ENCODE measurements at places on chromosomes 6 and 20.

DNA sequence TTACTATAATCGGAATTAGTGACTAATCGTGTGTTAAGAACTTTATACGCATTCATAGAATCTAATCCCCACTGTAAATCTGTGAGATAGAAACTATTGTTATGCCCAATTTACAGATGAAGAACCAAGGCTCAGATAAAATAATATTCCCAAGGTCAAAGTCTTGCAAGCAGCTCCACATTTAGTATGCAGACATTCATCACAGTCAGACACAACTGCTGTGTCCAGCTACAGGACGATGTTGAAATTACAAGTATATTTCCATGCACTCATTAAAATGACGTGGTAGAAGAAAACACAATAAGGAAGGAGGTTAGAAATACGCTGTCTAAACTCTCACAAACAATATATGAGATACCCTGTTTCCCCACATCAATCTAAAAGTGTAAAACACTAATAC is 82.5 kb downstream of the PREX1 start:
- no peak for DNase-seq

DNA sequence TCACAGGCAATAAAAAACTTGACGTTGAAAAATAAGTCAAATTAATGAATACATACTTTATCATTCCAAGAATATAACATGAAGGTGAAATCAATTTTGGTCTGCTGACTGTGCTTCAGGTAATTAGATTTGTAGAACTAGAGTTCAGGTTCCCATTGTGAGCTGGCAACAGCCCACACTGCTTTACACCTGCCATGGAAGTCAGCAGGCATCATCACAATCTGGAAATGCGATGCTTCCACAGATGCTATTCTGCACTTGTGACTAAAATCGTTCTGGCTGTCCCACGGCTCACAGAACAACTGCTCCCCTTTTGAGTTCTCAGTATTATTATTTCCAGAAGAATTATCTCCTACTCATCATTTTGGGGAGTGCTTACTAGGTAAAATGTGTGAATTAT is 62.6 kb upstream of the THEMIS start:
- DNase-seq: no peak

DNA sequence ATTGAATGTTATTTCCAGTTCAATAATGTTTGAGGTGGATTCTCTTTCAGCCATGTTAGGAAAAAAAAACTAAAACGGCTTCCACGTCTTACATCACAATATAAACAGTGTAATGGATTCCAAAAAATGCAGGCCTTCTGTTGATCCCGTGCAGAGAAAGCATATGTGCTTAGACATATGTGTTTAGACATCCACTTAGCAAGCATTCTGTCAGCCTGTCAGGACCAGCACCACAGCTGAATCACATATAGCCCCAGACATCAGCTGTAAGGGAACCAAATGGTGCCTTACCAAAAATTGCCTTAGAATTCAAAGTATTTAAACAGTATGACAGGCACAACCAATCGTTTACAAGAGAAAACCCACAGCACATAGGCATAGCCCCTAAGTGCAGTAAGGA is 304.9 kb downstream of the EYA4 start:
- DNase-seq: no peak

DNA sequence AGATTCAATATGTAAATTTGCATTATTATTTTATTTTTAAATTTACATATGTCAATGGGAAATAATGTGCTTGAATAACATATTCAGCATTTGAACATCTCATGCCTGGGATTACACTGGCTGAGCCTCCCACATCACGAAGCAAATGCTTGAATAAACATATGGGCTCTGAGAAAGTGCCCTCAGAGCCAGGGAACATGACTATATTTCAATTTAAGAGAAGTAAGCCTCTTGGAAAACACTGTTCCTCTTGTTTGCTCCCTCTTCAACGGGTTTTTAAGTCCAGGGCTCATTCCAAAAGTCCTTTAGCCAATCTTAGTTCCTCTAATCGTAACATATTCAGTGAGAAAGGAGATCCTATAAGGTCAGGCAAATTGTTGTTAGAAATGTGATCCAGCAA is 122.0 kb downstream of the GMPR start:
- no peak for DNase-seq

- DNase-seq: no peak
These were observed 118.3 kb upstream of the HEY2 start for GRCh38 chr6:125631165-125631564.

DNA sequence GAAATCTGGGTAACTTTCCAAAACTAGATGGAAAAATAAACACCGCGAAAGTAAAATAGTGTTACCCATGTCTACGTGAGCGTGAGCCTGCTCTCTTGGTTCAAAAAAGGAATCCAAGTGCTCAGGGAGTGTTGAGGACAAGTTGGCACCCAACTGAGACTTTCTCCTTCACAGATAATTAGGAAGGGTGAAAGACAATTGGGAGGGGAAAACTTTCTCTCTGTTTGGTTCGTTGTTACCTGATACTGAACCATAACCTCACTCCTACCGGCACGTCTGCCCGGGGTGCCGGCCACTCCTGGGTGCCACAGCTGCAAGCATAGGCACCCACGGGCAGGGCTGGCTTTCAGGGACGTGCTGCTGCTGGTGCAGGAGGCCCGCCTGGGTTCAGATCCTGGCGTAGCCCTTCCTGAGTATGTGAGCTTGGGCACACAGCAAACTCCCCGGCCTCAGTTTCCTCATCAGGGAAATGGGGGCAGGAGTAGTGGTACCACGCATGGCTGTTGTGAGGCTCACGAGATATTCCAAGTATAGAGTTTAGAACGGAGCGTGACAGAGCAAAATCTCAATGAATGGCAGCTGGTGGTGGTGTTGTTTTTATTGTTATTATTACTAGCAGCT is 38.2 kb upstream of the PMEPA1 start:
- DNase-seq: no peak

GRCh38 chr6:81966968-81967367 is 214.5 kb upstream of the TENT5A start:
- no peak for DNase-seq

DNA sequence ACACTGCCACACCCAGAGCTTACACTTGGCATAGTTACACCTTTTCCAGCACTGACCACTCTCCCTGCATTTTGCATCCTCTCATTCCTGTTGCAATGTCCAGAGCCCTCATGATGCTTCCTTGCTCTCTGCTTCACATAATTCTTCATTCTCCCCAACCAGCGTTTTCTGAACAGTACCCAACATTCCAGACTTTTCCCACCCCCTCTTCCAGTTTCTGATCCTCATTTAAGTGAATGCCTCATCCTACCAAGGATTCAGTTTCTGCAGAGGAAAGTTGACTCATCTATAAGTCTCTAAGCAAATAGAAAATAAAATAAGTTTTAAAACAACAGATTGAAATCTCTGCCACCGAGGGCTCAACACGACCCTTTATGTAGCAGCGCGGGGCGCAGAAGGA is 321.3 kb upstream of the TCF21 start:
- DNase-seq: no peak

GRCh38 chr20:24332956-24333355 is 136.5 kb upstream of the SYNDIG1 start:
- DNase-seq: no peak

GRCh38 chr6:132964101-132964867 is 149.9 kb downstream of the RPS12 start:
- DNase-seq: no peak

GRCh38 chr6:925656-926213 is 232.8 kb upstream of the EXOC2 start:
- no peak for DNase-seq

- no peak for DNase-seq
These were observed 36.1 kb upstream of the NKX2-4 start for GRCh38 chr20:21433329-21433890.

DNA sequence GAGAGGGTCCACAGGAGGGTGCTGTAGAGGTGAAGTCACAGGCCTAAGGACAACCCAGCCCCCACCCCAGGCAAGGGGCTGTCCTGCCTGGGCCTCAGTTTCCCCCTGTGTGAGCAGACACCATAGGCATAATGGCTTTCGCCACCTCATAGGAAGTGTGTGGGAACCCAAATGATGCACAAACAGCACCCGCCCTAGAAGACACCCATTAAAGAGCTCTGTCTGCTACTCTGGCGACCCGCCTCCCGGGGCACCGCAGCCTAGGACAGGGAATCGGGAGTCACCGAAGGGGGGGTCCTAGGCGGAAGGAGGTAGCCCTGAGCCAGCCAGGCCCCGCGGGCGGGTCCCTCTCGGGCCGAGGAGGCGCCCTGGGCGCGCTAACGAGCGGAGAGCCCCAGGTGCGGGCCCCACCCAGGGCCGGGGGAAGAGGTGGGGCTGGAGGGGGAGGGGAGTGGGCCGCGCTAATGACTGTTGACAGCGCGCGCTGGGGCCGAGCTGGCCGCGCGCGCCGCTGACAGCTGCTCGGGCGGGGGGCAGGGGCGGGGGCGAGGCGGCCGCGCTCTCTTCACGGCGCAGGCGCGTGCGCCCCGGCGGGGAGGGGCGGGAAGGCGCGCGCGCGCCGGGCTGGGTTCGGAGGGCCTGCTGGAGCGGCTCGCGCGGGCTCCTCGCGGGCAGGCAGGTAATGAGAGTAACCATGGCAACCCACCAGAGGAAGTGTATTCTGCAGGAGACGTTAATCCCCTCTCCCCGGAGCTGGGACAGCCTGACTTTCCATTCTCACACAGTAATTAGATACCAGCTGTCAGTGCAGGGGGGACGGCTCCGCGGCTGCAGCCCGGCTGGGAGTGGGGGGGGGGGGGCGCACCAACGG is 48.9 kb downstream of the NOL4L start:
- peak; percentile 89 for DNase-seq

DNA sequence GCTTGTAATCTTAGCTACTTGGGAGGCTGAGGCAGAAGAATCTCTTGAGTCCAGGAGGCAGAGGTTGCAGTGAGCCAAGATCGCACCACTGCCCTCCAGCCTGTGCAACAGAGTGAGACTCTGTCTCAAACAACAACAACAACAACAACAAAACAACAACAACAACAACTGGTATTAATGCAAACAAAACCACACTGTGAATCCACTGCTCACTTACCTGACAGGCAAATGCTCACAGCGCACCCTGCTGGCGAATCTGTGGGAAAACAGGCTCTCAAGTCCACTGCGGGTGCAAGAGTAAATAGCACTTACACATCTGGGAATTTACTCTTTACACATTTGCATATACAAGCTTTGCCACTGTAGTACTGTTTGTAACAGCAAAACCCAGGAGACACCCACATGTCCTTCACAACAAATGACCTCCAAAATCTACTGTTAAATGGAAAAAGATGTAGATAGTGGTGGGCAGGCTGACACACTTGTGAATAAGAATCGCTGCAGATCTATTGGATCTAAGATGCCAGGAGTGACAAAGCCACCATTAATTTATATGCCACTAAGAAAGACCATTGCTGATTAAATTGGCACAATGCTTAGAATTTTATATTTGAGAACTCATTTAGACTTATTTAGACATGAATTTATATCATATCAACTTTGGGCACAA is 29.3 kb downstream of the NSFL1C start:
- peak; percentile 82 for DNase-seq

DNA sequence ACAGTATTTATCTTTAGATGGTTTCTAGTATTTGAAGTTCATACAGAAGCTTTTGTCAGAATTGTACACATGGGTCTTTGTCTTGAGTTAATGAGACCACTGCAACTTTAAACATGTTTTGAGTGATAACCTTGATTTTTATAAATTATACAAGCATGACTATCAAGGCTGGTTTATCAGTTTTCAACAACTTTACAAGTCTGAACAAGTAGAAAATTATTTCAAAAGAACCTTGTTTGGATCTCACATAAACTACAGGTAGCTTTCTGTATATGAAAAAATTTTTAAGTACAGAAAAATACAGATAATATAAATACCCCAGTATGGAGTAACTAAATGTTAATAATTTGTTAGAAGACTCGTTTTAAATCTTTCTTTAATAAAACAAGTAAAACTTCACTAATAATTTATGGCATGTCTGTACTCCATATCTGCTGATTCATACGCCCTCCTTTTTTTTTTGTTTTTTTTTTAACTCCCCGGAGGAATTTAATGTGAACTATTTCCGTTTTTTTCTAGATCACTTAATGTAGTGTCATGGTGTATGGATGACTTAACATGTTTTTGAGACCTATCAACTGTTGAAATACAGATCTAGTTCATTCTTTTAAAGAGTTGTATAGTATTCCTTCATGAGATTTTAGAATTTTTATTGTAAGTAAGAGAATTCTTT is 18.3 kb downstream of the VAPB start:
- no peak for DNase-seq

DNA sequence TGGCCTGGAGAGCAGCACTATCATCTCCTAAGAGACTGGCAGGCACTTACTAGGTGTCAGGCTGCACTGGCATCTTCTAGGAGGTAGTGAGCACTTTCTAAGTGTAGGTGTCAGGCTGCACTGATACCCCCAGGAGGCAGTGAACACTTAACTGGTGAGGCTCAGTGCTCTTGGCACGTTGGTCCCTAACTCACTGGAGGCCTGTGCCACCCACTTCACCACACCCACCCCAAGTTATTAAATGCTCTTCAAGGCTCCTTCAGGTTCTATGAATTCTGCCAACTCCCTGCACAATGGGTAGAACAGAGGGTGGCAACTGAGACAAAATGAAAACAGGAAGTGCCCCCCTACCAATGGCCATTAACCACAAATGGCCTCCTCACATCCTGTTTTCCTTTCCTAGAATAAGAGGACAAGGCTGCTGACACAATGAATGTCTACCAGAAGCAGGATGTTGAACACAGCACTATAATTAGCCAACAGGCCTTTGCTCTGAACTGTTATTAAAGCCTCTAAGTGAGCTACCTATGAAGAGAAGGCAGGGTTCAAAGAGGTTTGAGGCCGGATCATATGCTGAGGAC is 29.4 kb downstream of the NCOA5 start:
- DNase-seq: peak; percentile 24

GRCh38 chr6:51398064-51398705 is 579.5 kb downstream of the TFAP2B start:
- no peak for DNase-seq

DNA sequence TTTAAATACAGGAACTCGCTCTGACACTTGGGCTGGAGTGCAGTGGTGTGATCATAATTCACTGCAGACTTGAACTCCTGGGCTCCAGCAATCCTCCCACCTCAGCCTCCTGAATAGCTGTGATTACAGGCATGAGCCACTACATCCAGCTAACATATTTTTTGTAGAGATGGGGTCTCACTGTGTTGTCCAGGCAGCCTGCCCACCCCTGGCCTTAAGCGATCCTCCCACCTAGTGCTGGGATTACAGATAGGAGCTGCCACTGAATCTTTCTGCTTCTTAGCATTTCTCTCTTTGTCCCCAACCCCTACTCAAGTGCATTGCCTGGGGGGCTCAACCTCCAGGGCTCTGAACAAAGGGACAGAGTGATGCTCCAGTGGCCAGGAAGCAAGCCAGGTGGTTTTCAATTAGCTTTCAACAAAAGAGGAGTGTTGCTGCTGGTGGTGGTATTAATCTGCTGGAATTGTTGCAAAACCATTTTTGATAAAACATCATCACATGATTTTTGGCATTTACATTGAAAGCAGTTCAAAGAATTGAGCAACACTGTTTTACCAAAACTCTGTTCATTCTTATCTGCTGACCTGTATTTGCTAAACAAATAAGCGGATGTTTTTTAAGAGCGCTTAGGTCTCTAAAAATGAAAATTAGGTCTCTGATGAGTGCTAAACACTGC is 40.4 kb upstream of the BPIFA2 start:
- no peak for DNase-seq

All from CD4-positive, alpha-beta T cell treated with Interleukin-2 at 100 ng/mL for 4 hours (primary cell).